ENCODE measurements at places on chromosomes 12 and 14.

GRCh38 chr14:57060276-57060955 is 208.3 kb downstream of the EXOC5 start:
- DNase-seq = peak; percentile 49

DNA sequence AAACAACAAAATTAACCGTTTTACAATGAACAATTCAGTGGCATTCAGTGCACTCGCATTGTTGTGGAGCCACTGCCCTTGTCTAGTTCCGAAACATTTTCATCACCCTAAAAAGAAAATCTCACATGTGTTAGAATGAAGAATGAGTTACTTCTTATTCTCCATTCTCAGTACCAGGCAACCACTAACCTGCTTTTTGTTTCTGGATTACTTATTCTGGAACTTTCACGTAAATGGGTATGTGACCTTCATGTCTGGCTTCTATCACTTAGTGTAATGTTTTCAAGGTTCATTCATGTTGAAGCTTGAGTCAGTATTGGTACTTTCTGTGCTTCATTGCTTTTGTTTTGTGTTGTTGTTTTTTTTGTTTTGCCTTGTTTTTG is 15.6 kb downstream of the RCOR1 start:
- no peak for DNase-seq

- DNase-seq = no peak
These were observed 533.3 kb upstream of the MIS18BP1 start for GRCh38 chr14:45786266-45786665.

DNA sequence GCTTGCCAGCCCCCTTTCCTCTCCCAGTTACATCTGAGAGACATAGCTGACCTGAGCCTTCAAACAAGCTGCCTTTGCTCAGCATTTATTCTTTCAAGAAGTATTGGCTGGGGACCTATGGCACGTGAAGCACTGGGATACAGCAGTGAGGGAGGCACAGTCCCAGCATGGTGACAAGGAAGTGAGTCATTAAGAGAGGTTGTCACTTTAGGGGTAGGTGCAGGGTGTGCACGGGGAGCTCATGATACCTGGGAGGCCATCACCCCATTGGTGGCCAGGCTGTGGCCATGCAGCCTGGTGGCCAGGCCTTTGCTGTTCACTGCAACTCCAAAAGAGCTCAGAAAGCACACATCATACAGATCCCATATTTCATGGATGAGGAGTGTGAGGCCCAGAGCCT is 5.7 kb upstream of the KRT75 start:
- DNase-seq = no peak

- DNase-seq = no peak
These were observed 78.6 kb downstream of the POLR3B start for GRCh38 chr12:106436164-106436563.

DNA sequence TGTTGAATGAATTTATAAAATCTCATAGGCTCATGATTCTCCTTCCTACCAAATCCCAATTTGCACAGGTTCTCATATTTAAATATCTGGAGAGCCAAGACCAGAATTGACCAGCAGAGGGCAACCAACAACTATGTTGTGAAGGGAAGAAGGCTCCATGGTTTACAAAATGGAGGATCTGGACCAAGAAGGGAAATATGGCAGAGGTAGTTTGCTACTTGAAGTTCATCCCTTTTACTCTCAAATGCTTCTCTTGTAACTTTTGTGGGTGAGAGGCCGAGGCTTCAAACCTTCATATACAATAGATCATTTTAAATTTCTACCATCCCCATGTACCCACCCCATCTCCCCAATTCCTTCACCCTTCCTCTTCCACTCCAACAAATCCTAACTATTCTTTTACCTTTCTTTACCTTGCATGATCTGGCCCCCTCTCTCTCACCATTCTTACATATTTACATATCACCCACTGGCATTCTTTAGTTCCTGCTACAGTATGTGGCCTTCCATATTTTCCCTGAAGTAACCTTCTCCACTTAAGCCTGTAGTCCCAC is 3.8 kb upstream of the SMARCC2 start:
- peak; percentile 88 for DNase-seq

GRCh38 chr12:122560138-122560537 is 33.1 kb downstream of the KNTC1 start:
- no peak for DNase-seq

- DNase-seq = no peak
These were observed 10.6 kb downstream of the AHNAK2 start for GRCh38 chr14:104967386-104968152.

GRCh38 chr12:26055087-26055486 is 69.8 kb downstream of the BHLHE41 start:
- no peak for DNase-seq

DNA sequence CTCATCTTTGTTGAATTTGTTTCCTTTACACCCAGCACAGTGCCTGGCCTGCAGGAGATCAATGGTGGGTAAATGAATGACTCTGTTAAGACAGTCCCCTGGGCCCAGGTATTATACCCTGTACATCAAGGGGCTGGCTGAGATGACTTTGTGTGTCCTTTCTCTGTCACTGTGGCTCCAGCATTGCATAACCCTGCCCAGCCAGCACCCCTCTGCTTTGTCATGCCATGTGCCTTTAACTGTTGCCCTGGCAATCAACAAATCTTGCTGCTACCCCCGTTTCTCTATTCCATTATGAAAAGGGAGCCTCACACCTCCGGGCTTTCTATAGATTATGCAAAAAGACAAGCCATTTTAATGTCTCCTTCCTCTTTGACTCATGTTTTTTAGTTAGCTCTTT is 7.6 kb upstream of the FLVCR2 start:
- no peak for DNase-seq

DNA sequence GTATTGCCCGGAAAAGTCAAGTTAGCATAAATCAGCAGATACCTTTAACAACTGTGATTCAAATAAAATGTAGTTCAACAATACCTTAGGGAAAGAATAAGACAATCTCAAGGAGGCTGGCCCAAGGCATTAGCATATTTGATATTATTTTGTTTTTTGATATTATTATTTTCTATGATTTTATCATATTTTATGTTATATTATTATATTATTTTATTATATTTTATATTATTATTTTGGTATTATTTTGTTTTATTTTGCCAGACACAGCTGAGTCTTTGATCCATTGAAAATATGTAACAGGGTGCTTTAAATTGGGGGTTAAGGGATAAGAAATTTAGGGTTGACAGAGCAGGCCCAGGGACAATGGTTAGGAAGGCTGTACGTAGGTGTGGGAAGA is 607.9 kb upstream of the USP15 start:
- no peak for DNase-seq

- no peak for DNase-seq
These were observed 162.4 kb downstream of the GARIN6 start for GRCh38 chr12:99809909-99810308.

- DNase-seq = no peak
These were observed 5.9 kb downstream of the PXN start for GRCh38 chr12:120259418-120260202.

DNA sequence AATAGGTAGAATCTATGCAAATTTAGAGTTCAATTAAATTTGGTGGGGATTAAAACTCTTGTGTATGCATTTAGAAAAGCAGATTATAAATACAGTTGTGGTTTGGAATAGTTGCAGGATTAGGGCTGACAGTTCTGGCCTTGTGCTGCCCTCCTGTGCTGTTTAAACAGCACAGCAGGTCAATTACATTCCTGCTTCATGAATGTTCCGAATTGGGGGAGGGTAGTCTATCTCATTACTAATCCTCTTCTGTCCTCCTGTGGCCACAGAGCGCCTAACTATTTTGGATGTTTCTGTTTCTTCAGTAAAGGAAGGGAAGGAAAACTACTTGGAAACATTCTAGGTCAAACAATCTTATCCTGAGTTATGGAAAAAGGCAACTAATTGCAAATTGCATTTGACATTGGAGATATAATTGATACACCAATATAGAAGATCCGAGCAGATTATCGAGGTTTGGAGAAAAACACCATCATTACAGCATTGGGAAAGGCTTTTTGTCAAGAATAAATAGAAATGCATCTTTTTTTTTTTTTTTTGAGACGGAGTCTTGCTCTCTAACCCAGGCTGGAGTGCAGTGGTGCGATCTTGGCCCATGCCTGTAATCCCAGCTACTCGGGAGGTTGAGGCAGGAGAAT is 8.7 kb upstream of the GPR19 start:
- DNase-seq = peak; percentile 9

DNA sequence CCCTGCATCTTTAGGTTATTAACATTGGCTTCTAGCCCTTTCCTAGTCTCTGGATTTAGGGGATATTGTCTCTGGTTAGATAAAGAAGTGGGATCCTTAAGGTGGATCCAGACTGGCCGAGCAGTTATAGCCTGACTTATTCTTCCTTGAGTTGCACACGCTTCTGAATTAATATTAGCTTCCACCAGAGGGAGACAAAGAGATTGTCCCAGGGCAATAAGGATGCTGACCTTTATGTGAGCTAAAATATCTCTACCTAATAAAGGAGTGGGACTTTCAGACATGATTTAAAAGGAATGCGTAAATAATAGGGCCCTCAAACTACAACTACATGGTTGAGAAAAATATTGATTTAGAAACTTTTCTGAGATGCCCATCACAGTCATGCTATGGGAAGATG is 139.7 kb downstream of the SLCO1B3 start:
- peak; percentile 25 for DNase-seq

GRCh38 chr12:123127182-123127495 is 23.8 kb downstream of the PITPNM2 start:
- DNase-seq = no peak
